ENCODE measurements at places on chromosomes 1 and 21. TPM values are rescaled to one million over a fixed set of nuclear protein-coding genes. Genes with fewer than 3 reads are reported as not detected.
A peak's percentile ranks its signal among the peaks of the same experiment; 100 is the strongest.

DNA sequence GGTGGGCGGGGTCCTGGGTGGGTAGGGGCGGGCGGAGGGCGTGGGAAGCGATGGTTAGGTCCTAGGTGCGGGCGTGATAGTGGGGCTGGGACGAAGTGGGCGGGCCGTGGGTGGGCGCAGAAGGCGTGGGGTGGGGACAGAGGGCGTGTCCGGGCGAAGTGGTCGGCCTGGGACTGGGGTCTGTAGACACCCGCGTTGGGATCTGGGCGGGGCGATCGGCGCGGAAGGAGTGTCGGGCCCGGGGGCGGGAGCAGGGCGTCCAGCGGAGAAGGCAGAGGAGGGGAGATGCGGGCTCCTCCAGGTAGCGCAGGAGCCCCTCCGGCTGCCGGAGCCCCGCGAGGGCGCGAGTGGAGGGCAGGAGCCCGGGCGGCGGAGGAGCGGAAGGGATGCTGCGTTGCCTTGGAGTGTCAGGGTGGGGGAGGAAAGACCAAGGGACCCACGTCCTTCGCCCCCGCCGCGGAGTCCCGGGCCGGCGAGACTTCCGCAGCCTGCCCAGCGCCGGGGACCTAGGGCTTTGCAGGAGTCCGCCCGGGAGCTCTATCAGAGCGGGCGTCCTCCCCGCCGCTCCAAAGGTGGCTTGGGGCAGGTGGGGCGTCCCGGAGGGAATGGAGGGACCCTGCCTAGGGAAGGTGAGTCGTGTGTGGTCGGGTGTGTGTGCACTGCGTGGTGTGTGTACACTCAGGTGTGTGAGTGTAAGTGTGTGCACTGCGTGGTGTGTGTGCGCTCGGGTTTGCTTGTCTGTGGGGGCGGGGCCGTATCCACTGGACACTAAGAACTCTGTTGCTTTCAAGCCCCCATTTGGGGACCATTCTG is 27.0 kb upstream of the PRSS38 start:
- no peak overlapping the region for H3K27ac ChIP-seq
- H3K36me3 ChIP-seq, result no peaks in the 10 kb centered on the region
- peaks cover 47% of the 10 kb centered on the region for H3K27me3 ChIP-seq
- peaks cover 24% of the 10 kb centered on the region for H3K4me1 ChIP-seq
- H3K4me3 ChIP-seq, result peak overlapping the region; percentile 30

DNA sequence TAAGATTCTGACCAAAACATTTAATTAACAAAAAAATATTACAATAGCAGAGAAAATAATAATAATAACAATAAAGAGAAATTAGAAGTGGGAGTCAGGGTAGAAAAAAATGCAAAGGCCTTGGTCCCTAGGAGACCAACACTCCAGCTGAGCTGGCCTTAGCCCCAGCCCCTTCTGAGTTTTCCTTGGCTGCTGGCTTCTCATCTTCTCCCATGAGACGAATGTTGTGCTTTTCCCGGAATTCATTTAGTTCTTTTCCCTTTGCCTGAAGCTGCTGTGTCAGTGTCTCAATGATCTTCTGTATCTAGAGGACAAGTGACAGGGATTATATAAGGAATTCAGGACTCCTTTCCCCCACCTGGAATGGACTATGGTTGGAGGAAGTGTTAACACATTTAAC is 2.4 kb downstream of the KLHDC9 start:
- H3K4me3 ChIP-seq, result no peak overlapping the region
- no peak for DNase-seq
- no peak overlapping the region for H3K27ac ChIP-seq
- no peaks in the 10 kb centered on the region for H3K27me3 ChIP-seq
- H3K36me3 ChIP-seq, result peaks cover 6% of the 10 kb centered on the region
- H3K4me1 ChIP-seq, result peaks cover 13% of the 10 kb centered on the region

Gene MASP2
- total RNA-seq, result 3.7 TPM

Gene YTHDF2
- 84.7 TPM for total RNA-seq

GRCh38 chr1:179875596-179876299 is 1.9 kb downstream of the TOR1AIP2 start:
- DNase-seq, result no peak
- H3K36me3 ChIP-seq, result peaks cover 16% of the 10 kb centered on the region
- peak overlapping the region; percentile 75 for H3K4me3 ChIP-seq
- H3K27me3 ChIP-seq, result no peaks in the 10 kb centered on the region

DNA sequence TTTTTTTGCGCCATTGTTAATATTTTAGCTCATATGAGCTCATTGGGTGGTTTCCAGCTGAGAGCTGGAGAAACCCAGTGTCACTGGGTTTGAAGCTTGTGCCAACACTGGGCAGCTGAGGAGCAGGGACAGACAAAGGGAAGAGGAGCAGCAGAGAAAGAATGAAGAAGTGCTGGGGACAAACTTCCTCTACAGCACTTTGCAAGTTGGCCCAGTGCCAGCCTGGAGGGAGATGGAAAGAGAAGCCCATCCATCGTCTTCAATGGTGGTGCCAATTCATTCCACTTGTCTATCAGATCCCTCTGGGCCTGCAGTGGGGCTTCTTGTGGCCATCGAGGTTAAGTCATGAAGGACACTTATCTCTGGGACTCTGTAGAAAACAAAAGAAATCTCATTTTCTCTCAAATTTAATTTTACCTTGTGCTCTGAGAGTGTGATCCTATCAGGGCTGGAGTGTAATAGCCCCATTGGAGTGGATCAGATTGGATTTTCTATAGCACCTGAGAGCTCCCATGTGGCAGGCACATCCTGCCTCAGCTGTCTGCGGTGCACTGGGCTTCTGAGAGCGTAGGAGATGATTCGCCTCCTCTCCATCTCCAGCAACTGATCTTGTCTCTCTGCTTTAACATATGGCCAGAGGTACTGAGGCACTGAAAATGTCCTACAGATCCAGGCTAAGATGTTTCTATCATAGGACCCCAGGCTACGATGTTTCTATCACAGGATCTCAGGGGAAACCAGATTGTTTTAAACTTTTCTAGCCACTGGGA is 114.7 kb downstream of the TNR start:
- H3K27ac ChIP-seq, result no peak overlapping the region
- no peak overlapping the region for H3K4me3 ChIP-seq
- no peaks in the 10 kb centered on the region for H3K27me3 ChIP-seq
- H3K36me3 ChIP-seq, result no peaks in the 10 kb centered on the region

Gene SLC45A1
- not detected for total RNA-seq

Gene PYCR2
- total RNA-seq, result 49.5 TPM

All from HepG2 (cell line).